ENCODE measurements at places on chromosomes 1 and 21.

- no peak for DNase-seq
Observed at GRCh38 chr1:224996266-224996665, 66.8 kb downstream of the DNAH14 start.

DNA sequence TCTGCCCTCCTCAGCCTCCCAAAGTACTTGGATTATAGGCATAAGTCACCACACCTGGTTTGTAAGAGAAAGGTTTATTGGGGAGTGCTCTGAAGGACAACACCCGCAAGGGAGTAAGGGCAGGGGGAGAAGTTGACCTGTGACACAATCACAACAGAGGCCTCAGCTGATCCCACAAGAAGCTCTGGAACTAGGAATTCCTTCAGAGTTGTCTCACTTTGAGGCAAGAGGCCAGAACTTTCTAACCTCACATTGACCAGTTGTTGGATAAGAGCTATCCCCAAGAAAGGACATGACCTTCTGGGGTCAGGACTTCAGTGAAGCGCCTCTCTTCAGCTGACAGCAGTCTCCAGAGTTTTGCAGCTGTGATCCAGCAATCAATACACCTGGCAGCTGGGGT is 27.4 kb upstream of the RC3H1 start:
- no peak for DNase-seq

GRCh38 chr1:116329524-116330341 is 43.3 kb upstream of the ATP1A1 start:
- no peak for DNase-seq

GRCh38 chr1:200780545-200781369 is 42.1 kb downstream of the CAMSAP2 start:
- DNase-seq, result no peak

- no peak for DNase-seq
Observed at GRCh38 chr1:62876535-62876934, 92.6 kb downstream of the ATG4C start.

DNA sequence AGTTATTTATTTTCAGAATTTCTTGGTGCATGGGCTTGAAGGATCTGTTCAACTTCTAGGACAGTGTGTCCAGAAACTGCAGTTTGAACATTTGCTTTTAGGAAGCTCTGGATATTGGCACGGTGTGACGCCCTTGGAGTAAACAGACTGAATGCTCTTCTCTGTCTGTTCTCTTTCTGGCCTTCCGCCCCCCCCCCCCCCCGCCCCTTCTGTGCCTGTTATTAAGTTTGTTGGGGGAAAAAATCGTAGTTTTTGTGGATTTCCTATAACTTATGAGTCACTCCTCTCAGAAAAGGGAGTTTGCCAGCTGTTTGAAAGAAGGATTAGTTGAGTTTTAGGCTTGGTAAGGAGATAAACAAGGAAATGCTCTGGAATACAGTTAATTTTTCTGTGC is 1.2 kb downstream of the KCTD3 start:
- DNase-seq, result no peak

GRCh38 chr1:193118803-193119730 is 2.8 kb upstream of the CDC73 start:
- DNase-seq, result no peak

DNA sequence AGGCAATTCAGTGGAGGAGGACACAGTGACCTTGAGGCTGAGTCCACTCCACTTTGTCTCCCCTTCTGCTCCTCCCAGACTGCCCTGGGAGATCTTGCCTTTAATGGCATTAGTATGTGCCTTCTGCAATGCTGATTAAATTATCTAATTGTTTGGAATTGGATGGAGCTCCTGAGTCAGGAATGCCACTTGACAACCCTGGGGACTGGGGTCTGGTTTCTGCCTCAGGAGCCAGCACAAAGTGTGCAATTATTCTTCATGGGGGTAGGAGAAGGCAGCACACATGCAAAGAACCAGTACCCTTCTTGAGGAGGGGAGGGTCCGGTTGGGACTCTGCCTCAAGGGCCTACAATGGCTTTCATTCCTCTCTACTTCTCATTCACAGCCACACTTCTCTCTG is 11.9 kb upstream of the PLXNA2 start:
- DNase-seq, result no peak

DNA sequence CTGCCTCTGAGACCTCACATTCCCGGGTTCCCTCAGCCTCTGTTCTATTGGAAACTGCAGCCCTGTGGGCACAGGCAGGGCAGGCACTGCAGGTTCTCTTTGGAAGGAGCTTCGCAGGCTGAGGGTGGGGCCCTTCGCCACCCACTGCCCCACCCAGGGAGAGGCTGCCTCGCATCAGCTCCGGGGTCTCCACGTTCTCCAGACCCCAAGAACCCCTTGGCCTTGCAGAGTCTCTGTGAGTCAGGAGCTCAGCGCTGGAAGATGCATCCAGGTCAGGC is 8.6 kb upstream of the C1orf159 start:
- no peak for DNase-seq

DNA sequence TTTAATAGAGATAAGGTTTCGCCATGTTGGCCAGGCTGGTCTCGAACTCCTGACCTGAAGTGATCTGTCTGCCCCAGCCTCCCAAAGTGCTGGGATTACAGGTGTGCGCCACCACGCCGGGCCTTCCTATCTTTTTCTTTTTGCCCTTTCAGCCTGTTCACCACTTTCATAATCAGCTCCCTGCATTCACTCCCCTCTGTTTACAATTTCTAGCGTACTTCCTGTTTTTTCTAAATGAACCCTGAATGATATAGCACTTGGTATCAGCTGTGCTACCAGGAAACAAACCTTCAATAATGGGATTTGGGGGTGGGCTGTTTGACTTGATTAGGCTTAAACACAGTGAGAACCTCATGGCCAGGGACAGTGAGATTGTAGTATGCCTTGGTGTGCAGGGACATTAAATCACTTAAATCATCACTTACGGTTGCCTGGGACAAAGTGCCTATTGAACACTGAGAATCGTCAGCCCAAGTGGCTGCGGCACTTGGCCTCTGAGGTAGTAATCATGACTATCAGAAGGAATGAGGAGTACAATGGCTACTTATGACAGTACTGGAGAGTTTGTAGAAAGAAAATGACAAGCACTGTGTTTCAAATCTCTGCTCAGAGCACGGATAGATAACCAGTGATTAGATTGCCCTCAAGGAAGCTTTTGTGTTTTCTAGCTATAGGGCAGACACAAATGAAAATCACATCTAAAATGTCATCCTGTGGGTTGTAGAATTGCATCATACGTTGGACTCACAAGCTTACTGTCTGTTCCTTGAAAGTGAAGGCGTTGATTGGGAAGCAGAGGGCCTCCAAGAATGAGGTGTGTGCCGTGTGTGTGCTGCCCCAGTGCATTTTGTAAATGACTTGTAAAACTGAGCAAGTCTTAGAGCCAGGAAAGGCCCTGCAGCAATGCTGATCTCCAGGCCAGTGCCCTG is 661.8 kb downstream of the MATN1 start:
- no peak for DNase-seq

DNA sequence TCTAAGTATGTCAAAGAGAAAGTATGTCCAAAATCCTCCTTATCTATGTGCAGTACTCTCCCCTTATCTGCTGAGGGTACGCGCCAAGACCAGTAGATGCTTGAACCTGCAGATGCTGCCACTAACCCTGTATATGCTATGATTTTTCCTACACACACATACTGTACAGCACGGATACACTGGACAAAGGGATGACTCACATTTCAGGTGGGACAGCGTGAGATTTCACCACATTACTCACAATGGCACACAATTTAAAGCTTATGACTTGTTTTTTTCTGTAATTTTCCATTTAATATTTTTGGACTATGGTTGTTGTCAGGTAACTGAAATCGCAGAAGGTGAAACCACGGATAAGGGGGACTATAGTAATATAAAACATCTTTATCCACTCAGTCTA is 4.1 kb downstream of the ORC1 start:
- DNase-seq, result no peak

- DNase-seq, result no peak
Observed at GRCh38 chr1:8903410-8903809, 24.9 kb upstream of the ENO1 start.

DNA sequence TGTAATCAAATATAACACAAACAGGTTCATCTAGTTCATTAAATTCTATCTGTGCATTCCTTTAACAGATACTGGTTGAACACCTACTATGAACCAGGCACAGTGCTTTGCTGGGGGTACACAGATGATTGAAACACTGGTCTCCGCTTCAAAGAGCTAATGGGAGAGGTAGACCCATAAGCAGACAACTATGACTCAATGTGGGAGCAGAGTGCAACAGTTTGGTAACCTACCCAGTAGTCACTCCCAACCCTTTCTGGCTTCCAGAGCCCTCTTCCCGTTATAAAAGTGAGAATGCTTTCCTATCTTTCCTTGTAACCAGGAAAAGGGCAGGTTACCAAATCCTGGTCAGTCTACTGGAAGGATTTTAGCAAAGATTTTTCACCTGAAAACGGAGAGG is 8.0 kb upstream of the ETV3 start:
- no peak for DNase-seq

DNA sequence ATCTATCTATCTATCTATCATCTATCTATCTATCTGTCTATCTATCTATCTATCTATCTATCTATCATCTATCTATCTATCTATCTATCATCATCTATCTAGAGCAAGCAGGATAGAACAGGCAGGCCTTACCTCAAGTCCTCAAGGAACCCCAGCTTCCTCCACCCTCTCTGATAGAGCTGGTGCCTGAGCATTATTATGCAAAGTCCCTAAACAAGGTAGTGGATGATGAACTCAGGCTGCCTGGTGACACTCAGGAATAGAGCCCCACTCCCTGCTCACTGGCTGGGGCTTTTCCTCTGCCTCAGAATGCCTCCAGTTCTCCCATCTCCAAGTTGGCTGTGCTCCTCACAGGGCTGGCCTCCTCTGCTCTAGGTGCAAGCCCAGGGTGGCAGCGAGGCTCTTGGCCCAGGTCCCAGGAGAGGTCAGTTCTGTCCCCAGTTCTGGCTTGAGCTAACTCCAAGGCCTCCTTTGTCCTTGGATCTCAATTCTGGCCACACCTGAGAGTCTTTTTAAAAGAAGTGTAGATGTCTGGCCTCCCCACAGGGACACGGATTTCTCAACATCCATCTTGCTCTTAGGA is 60.2 kb downstream of the PCP4 start:
- DNase-seq, result no peak

- DNase-seq, result no peak
Observed at GRCh38 chr1:10189659-10190058, 20.7 kb upstream of the KIF1B start.

- DNase-seq, result no peak
Observed at GRCh38 chr1:45518910-45519309, 2.8 kb downstream of the PRDX1 start.

DNA sequence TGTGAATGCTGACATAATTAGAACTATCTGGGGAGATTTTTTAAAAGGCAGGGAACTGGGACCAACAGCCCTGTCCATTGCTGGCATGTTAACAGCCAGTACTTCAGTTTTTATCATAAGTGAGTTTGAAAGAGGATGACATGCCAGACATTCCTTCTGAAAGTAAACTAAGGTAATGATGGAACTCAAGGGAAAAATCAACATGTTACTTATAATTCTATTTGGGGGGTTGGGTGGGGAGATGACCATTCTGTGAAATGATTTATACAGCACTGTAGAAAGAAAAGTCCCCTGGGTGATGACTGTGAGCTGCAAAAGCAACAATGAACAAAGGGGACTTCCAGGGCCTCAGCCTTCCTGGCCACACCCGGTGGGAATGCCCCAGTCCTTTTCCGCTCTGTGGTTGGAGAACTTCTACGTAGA is 5.4 kb upstream of the LAMC2 start:
- no peak for DNase-seq

DNA sequence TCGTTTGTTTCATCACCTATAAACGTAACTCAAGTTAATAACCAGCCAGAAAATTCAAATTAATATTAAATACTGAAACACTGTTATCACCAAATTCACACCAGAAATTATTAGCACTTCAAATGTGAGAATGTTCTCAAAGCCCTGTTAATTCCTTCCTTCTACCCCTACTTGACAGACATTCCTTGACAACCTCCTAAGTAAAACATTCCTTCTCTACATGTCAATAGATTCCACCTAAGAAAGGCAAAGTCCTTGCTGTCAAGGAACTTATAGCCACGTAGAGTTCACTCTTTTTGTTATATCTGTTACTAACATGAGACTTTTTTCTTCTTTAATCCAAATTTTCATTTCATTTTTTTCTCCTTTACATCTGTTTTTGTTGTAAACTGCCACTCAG is 441.5 kb downstream of the SMYD3 start:
- DNase-seq, result no peak

- DNase-seq, result no peak
Observed at GRCh38 chr1:93442008-93442666, 5.8 kb upstream of the FNBP1L start.

GRCh38 chr1:201381130-201381529 is 3.6 kb upstream of the TNNT2 start:
- DNase-seq, result no peak

DNA sequence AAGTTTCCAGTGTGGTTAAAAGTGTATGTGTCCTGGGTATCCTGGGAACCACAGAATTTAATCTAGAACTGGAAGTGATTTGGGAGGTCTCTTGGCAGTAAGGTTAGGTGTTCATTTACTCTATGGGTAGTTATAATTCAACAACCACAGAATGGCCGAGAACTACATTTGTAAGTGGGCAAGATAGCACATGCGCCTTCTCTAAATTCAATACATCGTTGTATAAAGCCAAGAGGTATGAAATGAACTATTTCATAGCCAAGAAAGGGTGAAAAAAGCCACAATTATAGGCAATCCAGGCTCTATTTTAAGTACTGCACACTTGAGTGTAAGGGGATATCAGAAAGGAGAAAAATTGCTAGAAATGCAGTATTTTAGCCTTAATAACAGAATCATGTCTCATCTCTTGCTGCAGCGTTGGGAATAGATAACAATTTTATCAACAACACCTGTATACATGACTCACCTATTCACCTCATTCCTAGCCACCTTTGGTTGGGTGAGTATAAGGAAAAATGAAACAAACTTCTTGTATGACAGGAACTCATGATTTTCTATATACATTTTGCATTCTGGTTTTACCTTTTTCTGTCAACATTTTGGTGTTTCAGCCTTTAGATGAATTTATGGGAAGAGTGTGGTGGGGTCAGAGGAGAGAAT is 4.5 kb downstream of the SDCCAG8 start:
- DNase-seq, result no peak

Measured in immature natural killer cell (primary cell).